GM10248 (cell line): ENCODE measurements at places on chromosomes 3 and 15.

DNA sequence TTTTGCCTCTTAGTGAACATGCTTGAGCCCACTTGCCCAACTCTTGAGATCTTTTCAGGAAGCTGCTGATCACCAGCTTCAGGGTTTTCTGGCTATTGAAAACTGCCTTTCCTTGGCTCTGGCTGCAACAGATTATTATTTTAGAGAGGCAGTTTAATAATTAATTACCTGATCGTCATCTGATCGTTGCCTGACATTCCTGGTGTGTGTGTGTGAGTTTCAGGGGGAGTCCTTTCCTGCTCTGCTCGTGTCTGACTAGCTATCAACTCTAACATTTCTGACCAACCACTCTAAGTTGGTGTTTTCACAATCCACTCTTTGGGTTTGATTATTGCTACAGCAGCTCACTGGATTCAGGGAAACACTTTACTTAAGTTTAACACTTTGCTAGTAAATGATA is 84.3 kb upstream of the SPATA16 start:
- no peak for DNase-seq

DNA sequence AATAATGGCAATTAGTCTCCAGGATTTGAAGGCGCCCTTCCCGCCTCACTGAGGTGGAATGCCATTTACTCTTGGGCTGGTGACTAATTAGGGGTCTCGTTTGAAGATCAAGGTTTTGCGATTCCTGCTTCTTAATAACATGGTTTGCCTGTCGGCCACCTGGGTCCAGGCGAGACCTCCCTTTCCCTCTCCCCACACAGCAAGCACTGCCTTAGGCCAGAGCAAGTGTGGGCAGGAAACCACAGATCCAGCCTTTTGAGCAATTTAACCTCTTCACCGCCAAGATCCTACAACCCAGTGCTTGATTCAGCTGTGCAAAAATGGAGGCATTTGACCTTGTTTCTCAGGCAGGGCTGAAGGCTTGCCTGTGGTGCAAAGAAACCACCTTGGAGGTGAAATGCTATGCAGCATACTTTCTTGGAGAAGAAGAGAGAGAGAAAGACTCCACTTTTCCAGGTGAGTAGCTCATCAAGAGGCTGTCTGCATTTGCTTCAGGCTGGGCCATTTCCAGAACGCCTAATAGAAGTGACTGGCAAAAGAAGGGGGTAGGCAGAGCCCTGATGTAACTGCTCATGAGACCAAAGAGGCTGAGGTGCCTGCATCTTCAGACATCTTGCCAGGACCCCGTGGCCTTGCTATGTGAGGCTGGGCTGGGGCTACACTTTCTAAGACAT is 34.1 kb upstream of the WNT5A start:
- no peak for DNase-seq

- no peak for DNase-seq
Measured at GRCh38 chr3:119149484-119149883, 3.5 kb downstream of the TEX55 start.

DNA sequence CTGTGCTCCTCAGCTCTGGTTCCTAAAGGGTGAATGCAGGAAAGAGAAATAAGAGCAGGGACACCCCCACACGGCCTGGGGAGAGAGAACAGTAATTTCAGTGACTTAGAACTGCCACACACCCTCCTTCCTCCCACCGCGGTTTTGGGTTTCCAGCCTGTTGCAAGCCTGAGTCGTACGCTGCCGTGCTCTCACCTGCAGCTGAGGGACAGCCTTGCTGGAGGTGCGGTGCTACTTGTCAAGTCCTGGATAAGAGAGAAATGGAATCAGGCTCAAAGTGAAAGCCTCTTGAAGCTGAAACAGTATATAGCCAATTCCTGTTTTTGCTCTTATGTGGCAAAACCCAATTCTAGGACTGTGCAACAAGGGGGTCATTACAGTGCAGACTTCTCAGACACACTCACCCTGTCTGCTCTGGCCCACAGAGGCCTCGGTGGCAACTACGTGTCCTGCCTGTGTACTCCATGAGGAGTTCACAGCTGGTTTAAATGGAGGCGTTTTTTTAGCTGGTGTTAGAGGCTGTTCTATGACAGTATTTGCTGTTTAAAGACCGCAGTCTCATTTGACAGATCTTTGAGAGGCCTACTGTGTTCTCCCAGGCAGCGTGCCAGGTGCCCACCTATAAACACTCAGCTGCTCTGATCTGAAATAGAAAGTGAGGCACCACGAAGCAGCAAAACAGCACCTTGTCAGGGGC is 42.9 kb downstream of the TBC1D2B start:
- DNase-seq: peak; percentile 56

DNA sequence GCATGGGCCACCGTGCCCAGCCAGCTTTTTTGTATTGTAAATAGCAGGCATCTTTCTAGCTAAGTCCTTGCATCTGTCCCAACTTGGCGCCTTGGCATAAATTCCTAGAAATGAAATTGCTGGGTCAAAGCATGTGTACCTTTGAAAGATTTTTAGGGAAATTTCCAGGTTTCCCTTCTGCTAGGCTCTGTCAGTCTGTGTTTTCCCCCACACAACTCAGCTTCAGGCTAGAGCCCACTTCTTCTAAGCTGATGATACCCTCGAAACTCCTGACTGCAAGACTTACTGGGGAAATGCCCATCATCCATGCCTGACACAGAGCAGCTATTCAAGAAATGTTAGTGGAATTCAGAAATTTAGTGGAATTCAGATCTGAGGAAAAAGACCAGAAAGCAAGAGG is 10.8 kb upstream of the RPL32 start:
- DNase-seq: no peak
